Right renal pelvis (tissue), 4 donors: ENCODE measurements at places on chromosomes 11 and 22.

DNA sequence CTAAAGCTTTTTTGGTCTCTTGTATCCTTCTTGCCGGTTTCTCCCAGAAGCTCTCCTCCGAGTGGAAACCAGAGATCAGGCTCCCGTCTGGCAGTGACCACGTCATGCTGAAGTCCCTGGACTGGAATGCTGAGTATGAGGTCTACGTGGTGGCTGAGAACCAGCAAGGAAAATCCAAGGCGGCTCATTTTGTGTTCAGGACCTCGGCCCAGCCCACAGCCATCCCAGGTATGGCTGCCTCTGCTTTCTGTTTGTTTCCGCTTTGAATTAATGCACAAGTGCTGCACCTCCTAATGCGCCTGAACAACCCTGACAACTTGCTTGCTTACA is 54.3 kb upstream of the TTC12 start:
- no peak for DNase-seq

- no peak for DNase-seq
These were observed 14.5 kb upstream of the MB start for GRCh38 chr22:35631597-35631996.

GRCh38 chr22:33699176-33699575 is 221.1 kb downstream of the LARGE1 start:
- no peak for DNase-seq

DNA sequence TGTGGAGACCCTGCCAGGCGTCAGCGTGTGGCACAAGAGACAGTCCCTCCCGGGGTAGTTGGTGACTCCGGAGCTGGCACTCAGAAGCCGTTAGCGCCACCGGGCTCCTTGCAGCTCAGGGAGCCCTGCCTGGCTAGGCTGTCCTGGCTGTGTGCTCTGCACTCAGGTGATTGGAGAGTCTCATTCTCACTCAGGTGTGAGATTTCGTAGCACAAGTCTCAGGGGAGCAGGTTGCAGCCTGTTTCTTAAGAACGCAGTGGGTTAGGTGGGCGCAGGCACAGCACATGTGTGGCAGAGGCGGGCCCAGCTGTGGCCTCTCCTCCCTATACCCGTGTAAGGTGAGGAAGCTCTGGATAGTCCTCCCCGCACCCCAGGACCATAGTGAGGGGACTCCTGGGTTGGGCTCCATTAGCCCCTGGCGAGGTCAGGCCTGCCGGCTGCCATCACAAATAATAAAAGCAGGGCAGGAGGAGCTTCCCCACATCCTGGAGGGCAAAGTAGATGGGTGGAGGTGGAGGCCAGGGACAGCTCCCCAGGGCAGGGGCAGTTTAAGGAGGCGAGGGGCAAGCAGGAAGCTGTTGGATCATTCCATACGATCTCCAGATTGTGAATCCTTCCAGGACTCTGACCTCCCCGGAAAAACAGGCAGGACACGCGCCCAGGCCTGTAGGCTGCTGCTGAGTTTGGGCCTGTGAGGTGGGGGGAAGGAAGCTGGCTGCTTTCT is 39.4 kb downstream of the SBF1 start:
- DNase-seq: no peak

- no peak for DNase-seq
These were observed 66.1 kb downstream of the ARHGAP42 start for GRCh38 chr11:100753172-100753543.

GRCh38 chr22:20112623-20113511 is 3.0 kb upstream of the RANBP1 start:
- DNase-seq: no peak

DNA sequence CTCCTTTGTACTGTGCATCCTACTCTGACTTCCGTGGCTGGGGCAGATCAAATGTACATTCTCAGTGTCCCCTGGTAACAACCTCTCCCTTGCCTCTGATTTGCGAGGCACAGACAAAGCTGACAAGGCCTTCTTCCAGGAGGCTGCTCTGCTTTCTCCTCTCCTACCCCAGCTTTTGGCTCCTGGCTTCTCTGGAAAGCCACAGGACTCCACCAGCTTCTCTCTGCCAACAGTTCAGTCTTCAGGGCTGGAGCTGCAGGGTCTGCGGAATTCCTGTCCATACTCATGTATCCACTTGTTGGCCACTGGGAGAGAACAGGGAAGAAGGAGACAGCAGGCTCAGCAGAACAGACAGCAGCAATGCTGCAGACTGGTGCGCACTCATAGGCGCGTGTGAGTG is 44.4 kb downstream of the P4HA3 start:
- no peak for DNase-seq

- no peak for DNase-seq
These were observed 83.6 kb upstream of the NCAM1 start for GRCh38 chr11:112877581-112877980.

DNA sequence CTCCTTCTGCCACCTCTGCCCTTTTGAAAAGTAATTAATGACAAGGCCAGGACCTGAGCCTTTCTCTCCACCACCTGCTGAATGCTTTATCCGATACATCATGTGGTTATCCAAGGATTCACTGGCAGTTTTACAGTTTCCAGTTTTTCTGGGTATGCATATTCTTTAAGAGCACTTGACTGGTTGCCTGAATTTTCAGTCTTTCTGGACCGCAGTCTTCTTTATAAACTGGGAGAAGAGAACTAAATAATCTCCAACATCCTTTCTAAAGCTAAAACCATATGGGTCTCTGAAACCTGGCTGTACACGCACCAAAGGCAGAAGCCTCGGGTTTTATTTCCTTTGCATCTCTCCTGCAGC is 65.1 kb downstream of the BTG4 start:
- no peak for DNase-seq

GRCh38 chr11:115345361-115345760 is 158.9 kb downstream of the CADM1 start:
- DNase-seq: no peak

DNA sequence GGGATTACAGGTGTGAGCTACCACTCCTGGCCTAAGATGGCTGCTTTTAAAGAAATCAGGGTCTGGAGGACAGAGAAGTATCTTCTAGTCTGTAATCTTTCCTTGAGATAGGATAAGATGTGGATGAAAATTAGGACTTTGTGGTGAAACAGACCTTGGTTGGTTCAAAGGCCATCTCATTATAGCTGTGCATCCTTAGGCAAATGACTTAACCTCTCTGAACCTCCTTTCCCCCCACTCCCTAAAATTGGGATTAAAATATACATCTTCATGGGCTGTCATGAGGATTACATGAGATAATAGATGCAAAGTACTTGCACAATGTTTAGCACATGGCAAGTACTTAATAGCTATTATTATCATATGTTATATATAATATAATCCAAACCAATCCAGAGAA is 10.8 kb upstream of the E2F8 start:
- no peak for DNase-seq

GRCh38 chr11:65323813-65324212 is 9.1 kb downstream of the CDC42EP2 start:
- DNase-seq: no peak

DNA sequence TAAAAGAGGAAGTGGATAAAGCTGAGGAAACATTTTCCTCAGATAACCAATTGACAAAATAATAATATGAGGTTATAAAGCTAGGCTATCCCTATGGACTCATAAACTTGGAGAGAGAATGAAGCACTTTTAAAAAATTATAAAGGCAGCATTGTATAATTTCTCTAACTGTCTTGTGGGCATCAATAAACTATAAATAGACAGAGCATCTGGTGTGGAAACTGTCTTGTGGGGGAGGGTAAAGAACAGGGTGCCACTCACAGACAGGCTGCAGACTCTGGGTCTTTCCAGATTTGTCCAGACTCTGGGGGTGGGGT is 333.5 kb downstream of the BUD13 start:
- DNase-seq: no peak

- DNase-seq: no peak
These were observed 7.2 kb downstream of the COA4 start for GRCh38 chr11:73869332-73869949.

DNA sequence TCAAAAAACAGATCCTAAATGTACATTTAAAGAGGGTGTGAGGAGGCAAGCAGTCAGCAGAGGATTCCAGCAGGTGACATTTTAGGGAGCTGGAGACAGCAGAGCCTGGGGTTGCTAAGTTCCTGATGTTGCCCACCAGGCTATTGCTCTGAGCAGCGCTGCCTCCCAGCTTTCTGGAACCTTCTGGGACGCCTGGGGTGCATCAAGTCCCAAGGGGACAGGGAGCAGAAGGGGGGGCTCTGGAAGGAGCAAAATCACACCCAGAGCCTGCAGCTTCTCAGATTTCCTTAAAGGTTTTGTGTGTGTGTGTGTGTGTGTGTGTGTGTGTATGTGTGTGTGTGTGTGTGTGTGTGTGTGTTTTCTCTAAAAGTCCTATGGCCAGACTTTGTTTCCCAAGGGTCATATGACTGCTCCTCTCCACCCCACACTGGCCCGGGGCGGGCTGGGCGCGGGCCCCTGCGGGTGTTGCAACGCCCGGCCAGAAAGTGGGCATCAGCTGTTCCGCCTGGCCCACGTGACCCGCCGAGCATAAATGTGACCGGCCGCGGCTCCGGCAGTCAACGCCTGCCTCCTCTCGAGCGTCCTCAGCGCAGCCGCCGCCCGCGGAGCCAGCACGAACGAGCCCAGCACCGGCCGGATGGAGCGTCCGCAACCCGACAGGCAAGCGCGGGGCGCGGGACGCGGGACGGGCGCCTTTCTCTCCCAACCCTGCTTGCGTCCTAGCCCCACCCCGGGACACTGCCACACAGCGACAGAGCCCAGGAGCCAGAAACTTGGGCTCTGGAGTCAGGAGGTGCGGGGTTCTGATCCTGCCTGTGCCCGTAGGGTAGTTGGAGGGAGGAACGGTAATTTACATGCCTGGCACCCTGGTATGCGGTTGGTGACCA is at the start of gene HMOX1:
Gene HMOX1 (plus strand): TSS at position 560 of the 887 bp plus-strand sequence. CDS start 78 bp downstream, at position 638.
- no peak for DNase-seq

GRCh38 chr11:123338266-123338800 is 91.7 kb upstream of the GRAMD1B start:
- DNase-seq: no peak

GRCh38 chr11:72974487-72975205 is 160.4 kb downstream of the ATG16L2 start:
- DNase-seq: no peak

- DNase-seq: no peak
These were observed 41.2 kb upstream of the MICAL2 start for GRCh38 chr11:12069066-12069676.

GRCh38 chr11:11430431-11430830 is 77.4 kb upstream of the CSNK2A3 start:
- DNase-seq: no peak

DNA sequence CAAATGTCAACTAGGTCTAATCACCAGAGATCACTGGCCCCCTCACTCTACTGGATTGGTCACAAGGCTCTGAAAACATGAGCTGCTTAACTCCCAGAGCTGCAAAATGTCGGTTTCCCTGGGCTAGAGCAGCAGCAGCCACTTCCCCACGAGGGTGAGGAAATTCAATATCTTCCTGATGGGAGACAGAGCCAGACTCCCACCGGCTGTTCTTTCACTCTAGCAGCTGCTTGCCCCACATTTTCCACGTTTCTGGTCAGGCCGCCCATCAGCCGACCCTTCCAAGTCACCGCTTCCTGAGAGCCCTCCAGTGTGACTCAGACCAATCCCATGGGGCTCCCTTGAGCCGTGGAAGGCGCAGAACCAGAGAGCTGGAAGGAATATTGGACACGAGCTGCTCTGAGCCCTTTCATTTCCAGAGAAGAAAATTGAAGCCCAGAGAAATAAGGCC is 227.0 kb downstream of the ADAMTS15 start:
- DNase-seq: peak; percentile 38

DNA sequence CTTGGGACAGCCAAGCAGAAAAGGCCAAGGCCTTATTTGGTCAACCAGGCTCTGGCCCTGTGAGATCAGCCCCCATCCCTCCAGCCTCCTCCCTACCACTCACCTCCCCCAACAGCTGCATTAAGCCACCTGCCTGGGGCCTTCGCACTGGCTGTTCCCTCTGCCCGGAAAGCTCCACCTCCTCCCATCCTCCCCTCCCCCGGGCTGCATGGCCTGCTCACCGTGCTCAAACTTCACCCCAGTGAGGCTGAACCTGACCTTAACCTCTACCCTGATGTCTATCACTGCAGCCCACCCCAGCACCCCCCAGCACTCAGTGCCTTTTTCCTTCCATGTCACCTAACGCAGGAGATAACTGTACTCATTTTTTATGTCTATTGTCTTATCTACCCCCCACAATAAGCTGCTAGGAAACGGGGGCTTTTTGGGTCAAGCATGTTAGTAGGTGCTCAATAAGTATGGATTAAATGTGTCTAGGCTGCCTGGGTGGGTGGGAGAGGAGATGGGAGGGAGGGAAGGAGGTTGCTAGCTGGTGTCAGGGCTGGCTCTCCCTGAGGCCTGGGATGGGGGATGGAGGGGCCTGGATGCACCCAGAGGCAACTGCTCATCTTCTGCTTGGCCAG is 912 bp downstream of the PTPRCAP start:
- no peak for DNase-seq

DNA sequence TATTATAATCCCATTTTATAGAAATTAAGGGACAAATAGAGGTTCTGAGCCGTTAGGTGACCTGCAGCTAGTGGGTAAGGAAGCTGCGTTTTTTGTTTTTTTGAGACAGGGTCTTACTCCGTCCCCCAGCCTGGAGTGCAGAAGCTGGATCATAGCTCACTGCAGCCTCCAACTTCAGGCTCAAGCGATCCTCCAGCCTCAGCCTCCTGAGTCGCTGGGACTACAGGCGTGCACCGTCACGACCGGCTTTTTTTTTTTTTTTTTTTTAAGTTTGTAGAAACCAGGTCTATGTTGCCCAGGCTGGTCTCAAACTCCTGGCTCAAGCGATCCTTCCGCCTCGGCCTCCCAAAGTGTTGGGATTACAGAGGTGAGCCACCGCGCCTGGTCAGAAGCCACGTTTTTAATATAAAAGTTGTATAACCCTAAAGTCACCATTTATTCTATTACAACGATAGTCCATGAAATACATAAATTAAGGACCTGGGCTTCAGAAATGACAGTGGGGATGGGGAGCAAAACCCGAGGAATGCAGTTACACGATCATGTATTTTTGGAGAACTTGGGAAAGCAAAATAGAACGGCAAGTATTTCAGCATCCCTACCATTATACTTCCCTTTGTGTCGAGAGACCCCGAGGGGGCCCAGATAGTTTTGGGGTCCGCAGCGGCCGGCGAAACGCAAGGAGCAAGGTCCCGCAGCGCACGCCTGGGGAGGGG is 638 bp downstream of the SAAL1 start:
- DNase-seq: peak; percentile 2

GRCh38 chr22:29816539-29816938 is 21.5 kb downstream of the ASCC2 start:
- no peak for DNase-seq

DNA sequence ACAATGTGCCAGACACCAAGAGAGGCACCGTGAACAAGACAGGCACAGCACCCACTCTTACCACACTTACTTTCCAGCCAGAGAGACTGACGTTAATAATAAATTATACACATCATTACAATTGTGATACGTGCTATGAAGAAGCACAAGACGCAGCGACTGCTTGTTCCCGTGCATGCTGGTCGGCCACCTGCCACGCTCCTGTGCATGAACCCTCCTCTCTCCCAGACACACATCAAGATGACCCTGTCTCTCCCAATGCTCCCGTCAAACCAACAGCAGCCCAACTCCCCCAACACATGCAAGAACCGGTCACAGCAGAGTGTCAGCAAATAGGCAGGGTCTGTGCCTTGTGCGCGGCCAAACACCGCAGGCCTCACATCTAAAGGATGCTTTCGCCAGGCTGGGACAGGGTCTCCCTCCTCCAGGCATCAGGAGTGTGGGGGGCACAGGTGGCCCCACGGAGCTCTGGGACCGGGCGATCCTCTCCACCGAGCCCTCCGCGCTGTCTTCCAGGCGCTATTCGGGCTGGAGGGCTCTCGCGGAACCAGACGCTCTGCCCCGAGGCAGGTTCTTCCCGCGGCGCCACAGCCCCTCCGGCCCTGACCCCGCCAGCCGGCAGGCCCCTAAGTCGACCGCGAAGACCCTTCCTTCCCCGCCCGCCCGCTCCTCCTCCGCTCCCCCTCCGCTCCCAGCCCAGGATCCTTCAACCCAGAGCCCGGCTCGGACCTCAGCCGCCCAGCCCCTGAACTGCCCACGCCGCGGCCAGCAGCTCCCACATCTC is 533 bp downstream of the SERGEF start:
- peak; percentile 13 for DNase-seq
